ENCODE measurements at places on chromosomes 3 and 15. TPM values are rescaled to one million over a fixed set of nuclear protein-coding genes. Genes with fewer than 3 reads are reported as not detected.

GRCh38 chr3:136141891-136142290 lies 54.2 kb downstream of the MSL2 start:
- H3K27ac ChIP-seq: no peak overlapping the region
- H3K27me3 ChIP-seq: no peaks in the 10 kb centered on the region
- peaks cover 12% of the 10 kb centered on the region for H3K36me3 ChIP-seq
- H3K4me3 ChIP-seq: no peak overlapping the region
- H3K4me1 ChIP-seq: no peaks in the 10 kb centered on the region

- H3K36me3 ChIP-seq: no peaks in the 10 kb centered on the region
- peaks cover 14% of the 10 kb centered on the region for H3K4me1 ChIP-seq
- H3K27ac ChIP-seq: no peak overlapping the region
- H3K27me3 ChIP-seq: no peaks in the 10 kb centered on the region
- peak; percentile 11 for DNase-seq
Measured at GRCh38 chr3:373193-373779, 176.7 kb downstream of the CHL1 start.

DNA sequence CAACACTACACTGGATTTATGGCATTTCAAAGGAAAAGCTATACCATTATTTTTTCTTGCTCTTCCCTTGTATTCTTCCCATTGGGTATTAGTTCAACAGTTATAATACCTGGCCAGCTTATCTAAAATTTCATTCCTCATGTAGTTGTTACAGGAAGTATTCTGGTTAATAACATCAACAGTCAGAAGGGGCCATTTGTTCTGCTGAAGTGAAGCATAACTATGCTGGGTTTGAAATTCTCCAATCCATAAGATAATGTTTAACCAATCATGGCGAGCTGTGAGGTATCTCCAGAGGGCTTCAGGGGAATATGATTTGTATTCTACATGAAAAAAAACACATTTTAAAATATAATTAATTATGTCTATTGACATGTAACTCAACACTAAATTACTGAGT lies 43.4 kb downstream of the SPG11 start:
- no peaks in the 10 kb centered on the region for H3K4me1 ChIP-seq
- no peaks in the 10 kb centered on the region for H3K27me3 ChIP-seq
- DNase-seq: no peak
- H3K27ac ChIP-seq: no peak overlapping the region

GRCh38 chr15:80405970-80406369 lies 1.8 kb downstream of the ARNT2 start:
- H3K4me3 ChIP-seq: no peak overlapping the region
- no peak for DNase-seq
- H3K36me3 ChIP-seq: no peaks in the 10 kb centered on the region
- no peak overlapping the region for H3K27ac ChIP-seq

GRCh38 chr3:42855547-42856380 lies 19.9 kb downstream of the CYP8B1 start:
- no peak overlapping the region for H3K27ac ChIP-seq
- peaks cover 2% of the 10 kb centered on the region for H3K27me3 ChIP-seq
- H3K4me1 ChIP-seq: peaks cover 14% of the 10 kb centered on the region
- no peak overlapping the region for H3K4me3 ChIP-seq
- no peaks in the 10 kb centered on the region for H3K36me3 ChIP-seq
- no peak for DNase-seq

- H3K27ac ChIP-seq: no peak overlapping the region
- H3K36me3 ChIP-seq: no peaks in the 10 kb centered on the region
- H3K27me3 ChIP-seq: no peaks in the 10 kb centered on the region
- no peaks in the 10 kb centered on the region for H3K4me1 ChIP-seq
Measured at GRCh38 chr3:159916052-159916451, 72.6 kb upstream of the IL12A start.

- H3K27ac ChIP-seq: no peak overlapping the region
- no peaks in the 10 kb centered on the region for H3K4me1 ChIP-seq
- no peak for DNase-seq
- no peaks in the 10 kb centered on the region for H3K27me3 ChIP-seq
- H3K36me3 ChIP-seq: no peaks in the 10 kb centered on the region
Measured at GRCh38 chr3:151445273-151446001, 15.4 kb downstream of the IGSF10 start.

GRCh38 chr3:7640787-7641186 lies 779.9 kb downstream of the GRM7 start:
- H3K27ac ChIP-seq: no peak overlapping the region
- no peaks in the 10 kb centered on the region for H3K27me3 ChIP-seq
- H3K36me3 ChIP-seq: no peaks in the 10 kb centered on the region
- H3K4me1 ChIP-seq: no peaks in the 10 kb centered on the region
- no peak overlapping the region for H3K4me3 ChIP-seq

- H3K36me3 ChIP-seq: no peaks in the 10 kb centered on the region
- H3K4me3 ChIP-seq: no peak overlapping the region
- H3K27me3 ChIP-seq: no peaks in the 10 kb centered on the region
- H3K4me1 ChIP-seq: no peaks in the 10 kb centered on the region
Measured at GRCh38 chr15:31834654-31835053, 195.7 kb upstream of the CHRNA7 start.

GRCh38 chr3:155418407-155418806 lies 124.9 kb upstream of the STRIT1 start:
- peak; percentile 79 for DNase-seq
- no peaks in the 10 kb centered on the region for H3K36me3 ChIP-seq

DNA sequence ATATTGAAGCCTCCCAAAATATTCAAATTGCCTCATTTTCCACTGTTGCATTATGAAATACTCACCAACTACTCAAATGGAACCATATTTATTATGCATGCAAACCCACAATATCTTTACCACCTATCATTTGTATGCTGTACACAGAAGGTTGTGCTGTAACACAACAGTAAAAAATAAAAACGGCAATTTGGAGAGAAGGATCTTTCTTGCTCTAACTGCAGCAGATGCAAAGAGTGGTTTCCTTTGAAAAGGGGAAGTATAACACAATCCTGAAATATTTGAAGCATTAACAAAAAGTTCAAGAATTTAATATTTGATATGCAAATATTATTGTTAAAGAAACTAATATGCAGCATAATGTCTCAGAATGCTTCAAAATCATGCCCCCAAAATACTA lies 244.5 kb upstream of the SUCLG2 start:
- no peak for DNase-seq
- no peak overlapping the region for H3K27ac ChIP-seq
- H3K27me3 ChIP-seq: no peaks in the 10 kb centered on the region
- H3K36me3 ChIP-seq: no peaks in the 10 kb centered on the region
- no peaks in the 10 kb centered on the region for H3K4me1 ChIP-seq

DNA sequence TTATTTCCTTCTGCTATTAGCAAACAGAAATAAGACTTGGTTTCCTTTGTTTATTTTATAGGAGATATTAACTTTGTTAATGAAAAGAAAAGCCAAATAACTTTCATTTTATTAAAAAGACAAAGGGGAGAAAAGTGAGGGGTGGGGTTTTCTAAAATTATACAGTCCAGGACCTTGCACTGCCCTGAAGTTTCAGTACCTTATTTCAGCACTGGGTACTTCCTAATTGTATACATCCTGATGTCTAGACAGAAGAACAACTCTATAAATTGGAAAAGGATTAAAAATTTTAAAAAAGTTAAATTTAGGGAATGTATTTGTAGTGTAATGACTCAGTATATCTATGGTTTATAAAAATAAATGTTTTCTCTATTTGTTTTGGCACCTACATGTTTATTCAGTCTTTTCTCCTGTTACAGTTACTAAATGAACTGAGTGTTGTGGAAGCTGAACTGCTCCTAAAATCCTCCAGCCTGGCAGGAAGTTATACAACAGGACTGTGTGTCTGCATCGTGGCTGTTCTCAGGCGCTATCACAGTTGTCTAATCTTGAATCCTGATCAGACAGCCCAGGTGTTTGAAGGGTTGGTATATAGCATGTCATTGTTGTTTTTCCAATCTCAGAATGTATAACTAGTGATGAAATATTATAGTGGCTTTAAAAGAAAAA lies 27.6 kb upstream of the P2RY13 start:
- no peaks in the 10 kb centered on the region for H3K27me3 ChIP-seq
- H3K4me3 ChIP-seq: no peak overlapping the region
- DNase-seq: peak; percentile 11
- H3K4me1 ChIP-seq: no peaks in the 10 kb centered on the region

GRCh38 chr15:62777671-62778070 lies 264.9 kb upstream of the TPM1 start:
- H3K4me3 ChIP-seq: no peak overlapping the region
- DNase-seq: no peak
- H3K27me3 ChIP-seq: no peaks in the 10 kb centered on the region
- H3K27ac ChIP-seq: no peak overlapping the region
- H3K36me3 ChIP-seq: peaks cover 61% of the 10 kb centered on the region

Gene LEO1
- polyA plus RNA-seq: 27.8 TPM

Gene HRG
- polyA plus RNA-seq: 0.30 TPM

Gene ZDHHC19
- 0.32 TPM for polyA plus RNA-seq

Gene SERINC4
- 0.59 TPM for polyA plus RNA-seq

Gene PLSCR2
- 0.29 TPM for polyA plus RNA-seq

Gene GOLGA8O
- polyA plus RNA-seq: 0.36 TPM

Gene UQCC5
- 10.8 TPM for polyA plus RNA-seq

Gene MEGF11
- 0.13 TPM for polyA plus RNA-seq

Gene SERPINI2
- polyA plus RNA-seq: not detected

Gene MYL3
- polyA plus RNA-seq: 201 TPM

Gene NR2E3
- polyA plus RNA-seq: 4.4 TPM

Gene CA12
- 1.2 TPM for polyA plus RNA-seq

Gene ACKR4
- polyA plus RNA-seq: 0.32 TPM
